ENCODE measurements at places on chromosomes 12 and 14.

- DNase-seq: no peak
Observed at GRCh38 chr12:112597986-112598385, 179.2 kb downstream of the PTPN11 start.

- no peak for DNase-seq
Observed at GRCh38 chr14:52846591-52846990, 55.2 kb upstream of the GNPNAT1 start.

DNA sequence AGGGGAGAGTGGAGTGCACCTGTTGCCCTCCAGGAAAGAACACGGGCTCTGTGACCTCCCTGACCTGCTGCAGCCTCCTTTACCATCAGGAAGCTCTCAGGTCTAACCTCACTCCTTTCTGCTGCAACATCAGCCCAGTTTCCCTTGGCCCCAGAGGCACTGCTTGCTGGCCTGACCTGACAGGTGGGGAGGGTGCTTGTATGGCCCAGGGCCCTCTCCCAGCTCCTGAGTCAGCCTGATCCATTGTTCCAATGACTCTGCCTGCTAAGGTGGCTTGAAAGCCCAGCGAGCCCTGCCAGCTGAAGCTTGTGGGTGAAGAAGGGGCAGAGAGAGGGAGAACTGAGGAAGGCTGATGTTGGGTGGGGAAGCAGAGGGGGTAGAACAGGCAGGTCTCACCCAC, 13.2 kb upstream of the KRT78 start:
- DNase-seq: no peak

DNA sequence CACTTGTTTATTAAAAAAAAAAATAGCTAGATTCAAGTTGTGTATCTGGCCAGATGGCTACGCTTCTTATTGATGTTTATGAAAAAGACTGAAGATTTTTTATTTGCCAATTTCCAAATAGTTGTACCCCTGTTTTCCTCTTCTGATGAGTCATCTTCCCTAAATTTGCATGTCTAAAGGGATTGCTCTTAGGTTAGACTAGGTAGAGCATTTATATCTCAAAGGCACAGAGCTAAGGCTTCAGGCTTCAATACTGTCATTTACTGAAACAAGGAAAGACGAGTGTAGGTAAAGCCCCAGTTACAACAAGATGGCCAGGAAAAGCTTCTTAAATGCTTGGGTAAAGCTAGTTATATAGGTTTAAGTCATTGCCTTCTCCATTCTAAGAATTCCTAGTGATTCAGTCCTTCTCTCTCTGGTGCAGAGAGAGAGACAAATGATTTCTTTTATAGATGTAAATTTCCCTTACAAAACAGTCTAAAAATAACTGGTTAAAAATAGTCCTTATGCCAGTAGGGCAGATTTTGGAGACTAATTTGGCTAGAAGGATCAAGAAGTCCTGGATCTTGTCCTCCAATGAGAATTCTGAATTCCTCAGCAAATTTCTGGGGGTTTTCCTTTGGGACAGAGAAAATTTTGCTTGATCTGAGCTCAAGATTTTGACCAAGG, 26.1 kb downstream of the LEMD3 start:
- no peak for DNase-seq

- DNase-seq: no peak
Observed at GRCh38 chr12:29792853-29793252, 9.1 kb upstream of the TMTC1 start.

DNA sequence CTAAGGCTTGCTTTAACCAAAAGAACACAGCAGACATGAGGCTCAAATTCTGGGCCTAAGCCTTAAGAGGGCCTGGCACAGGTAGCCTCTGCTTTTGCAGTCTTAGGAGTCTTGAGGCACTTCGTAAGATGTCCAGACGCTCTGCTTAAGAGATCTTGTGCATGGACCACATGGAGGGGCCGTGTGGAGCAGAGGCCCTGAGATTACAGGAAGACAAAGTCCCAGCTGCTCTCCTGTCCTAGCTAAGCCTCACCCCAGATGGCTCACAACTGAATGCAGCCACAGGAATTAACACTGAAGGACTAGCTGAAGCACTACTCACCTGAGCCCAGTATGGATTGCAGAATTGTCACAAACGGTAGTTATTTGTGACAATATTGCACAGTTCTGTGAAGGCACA, 446.0 kb downstream of the PDZRN4 start:
- no peak for DNase-seq

- DNase-seq: no peak
Observed at GRCh38 chr12:117139025-117139717, 40.0 kb upstream of the TESC start.

Measured in stimulated activated CD8-positive, alpha-beta memory T cell treated with anti-CD3 and anti-CD28 coated beads, Interleukin-2, amount 100 ng/mL, for 48 hours (primary cell).